SJCRH30 (cell line): ENCODE measurements at places on chromosomes 7 and 10.

- H3K27me3 ChIP-seq = no peaks in the 10 kb centered on the region
- no peak overlapping the region for H3K27ac ChIP-seq
- no peaks in the 10 kb centered on the region for H3K36me3 ChIP-seq
- no peak for DNase-seq
- no peak overlapping the region for H3K4me3 ChIP-seq
These were observed 137.4 kb upstream of the AKR1E2 start for GRCh38 chr10:4688601-4689000.

GRCh38 chr10:122642726-122643605, 56.7 kb downstream of the C10orf120 start:
- no peaks in the 10 kb centered on the region for H3K4me1 ChIP-seq
- no peak overlapping the region for H3K27ac ChIP-seq
- H3K36me3 ChIP-seq = no peaks in the 10 kb centered on the region
- DNase-seq = no peak
- no peaks in the 10 kb centered on the region for H3K27me3 ChIP-seq
- H3K4me3 ChIP-seq = no peak overlapping the region

DNA sequence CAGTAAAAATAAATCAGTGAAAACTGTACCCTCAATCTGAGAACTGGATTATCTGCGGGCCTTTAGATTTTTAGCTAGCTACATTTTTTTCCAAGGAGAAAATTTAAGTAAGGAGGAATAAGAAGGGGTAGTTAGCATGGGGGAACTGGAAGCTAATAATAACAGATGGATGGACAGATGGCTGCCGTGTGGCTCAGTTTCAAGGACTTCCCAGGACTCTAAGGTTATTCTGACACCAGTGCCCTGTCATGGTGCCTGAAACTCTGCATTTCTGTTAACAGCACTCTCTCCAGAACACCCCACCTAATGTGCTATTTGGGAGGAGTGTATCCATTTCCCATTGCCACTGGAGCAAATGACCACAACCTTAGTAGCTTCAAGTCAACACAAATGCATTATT, 75.7 kb upstream of the PDE1C start:
- DNase-seq = no peak
- H3K27me3 ChIP-seq = no peaks in the 10 kb centered on the region
- no peak overlapping the region for H3K27ac ChIP-seq
- H3K4me3 ChIP-seq = no peak overlapping the region
- H3K4me1 ChIP-seq = peaks cover 4% of the 10 kb centered on the region; the same call in 1 of the 2 replicates
- no peaks in the 10 kb centered on the region for H3K36me3 ChIP-seq

DNA sequence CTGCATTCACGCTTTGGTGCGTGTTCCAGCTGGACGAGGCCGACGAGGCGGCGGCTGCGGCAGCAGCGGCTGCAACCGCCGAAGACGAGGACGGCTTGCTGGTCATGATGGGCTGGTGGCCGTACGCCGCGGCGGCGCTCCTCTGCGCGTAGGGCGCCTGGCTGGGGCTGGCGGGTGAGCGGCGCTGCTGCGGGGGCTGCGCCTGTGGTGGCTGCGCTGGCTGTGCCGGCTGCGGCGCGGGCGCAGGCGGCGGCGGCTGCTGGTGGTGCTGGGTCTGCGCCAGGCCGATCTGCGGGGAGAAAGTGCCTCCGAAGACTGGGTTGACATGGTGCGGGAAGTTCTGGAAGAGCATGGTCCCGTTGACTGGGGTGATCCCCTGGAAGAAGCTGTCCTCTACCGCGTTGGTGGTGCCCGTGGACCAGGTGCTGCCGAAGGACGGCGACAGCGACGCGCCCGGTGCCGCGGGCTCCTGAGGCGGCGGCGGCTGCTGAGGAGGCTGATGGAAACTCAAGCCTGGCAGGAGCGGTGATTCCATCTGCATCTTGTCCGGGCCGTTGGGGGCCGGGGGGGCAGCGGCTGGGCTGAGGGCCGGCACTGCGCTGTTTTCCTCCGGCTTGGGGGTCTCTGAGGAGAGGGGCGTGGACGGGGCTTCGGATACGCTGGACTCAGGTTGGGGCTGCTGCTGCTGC, 51.1 kb downstream of the CPEB3 start:
- no peak overlapping the region; the same call in 1 of the 2 replicates for H3K27ac ChIP-seq
- H3K4me3 ChIP-seq = peak overlapping the region; percentile 69
- peak; percentile 2 for DNase-seq
- H3K4me1 ChIP-seq = no peaks in the 10 kb centered on the region
- H3K27me3 ChIP-seq = no peaks in the 10 kb centered on the region
- no peaks in the 10 kb centered on the region for H3K36me3 ChIP-seq

DNA sequence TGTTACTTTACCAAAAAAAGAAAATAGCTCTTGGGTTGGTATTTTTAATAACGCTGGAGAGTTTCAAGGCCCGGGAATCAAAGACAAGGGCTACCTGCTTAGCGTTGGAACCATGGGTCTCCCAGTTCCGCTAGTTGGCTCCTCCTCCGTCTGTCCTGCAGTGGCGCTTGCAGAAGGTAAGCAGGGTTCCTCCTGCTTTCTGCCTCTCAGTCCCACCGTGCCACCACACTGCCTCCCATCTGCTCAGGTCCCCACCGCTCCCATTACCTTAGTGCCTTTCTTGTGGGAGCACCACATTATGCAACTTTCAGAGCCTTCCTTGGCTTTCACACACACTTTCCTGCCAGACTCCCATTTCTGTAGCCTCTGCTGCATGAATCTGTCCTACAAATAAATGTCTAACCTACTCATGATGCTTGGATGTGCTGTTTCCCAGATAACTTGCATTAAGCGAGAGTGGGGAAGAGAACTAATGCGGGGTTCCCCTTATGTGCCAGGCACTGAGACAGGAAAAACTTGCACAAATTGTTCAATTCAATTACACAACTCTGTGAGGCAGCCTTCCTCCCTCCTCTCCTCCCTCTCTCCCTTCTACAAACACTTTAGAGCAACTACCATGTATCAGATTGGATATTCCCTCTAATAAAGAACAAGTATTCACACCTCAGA, 124.5 kb downstream of the AOAH start:
- no peaks in the 10 kb centered on the region; the same call in 1 of the 2 replicates for H3K36me3 ChIP-seq
- no peaks in the 10 kb centered on the region for H3K27me3 ChIP-seq
- peaks cover 3% of the 10 kb centered on the region; the same call in 1 of the 2 replicates for H3K4me1 ChIP-seq
- H3K4me3 ChIP-seq = no peak overlapping the region

- no peak overlapping the region for H3K4me3 ChIP-seq
- peak overlapping the region; percentile 59 for H3K27ac ChIP-seq
- peaks cover 22% of the 10 kb centered on the region for H3K4me1 ChIP-seq
- H3K27me3 ChIP-seq = no peaks in the 10 kb centered on the region
- DNase-seq = no peak
- H3K36me3 ChIP-seq = no peaks in the 10 kb centered on the region
These were observed 179.5 kb upstream of the ITGB1 start for GRCh38 chr10:33137356-33138005.

GRCh38 chr10:131450216-131450765, 138.8 kb upstream of the TCERG1L start:
- DNase-seq = no peak
- H3K27me3 ChIP-seq = no peaks in the 10 kb centered on the region
- no peaks in the 10 kb centered on the region for H3K36me3 ChIP-seq

GRCh38 chr10:128211953-128212727, 85.9 kb upstream of the MKI67 start:
- peak; percentile 56 for DNase-seq
- H3K27me3 ChIP-seq = no peaks in the 10 kb centered on the region
- H3K4me3 ChIP-seq = no peak overlapping the region
- H3K36me3 ChIP-seq = no peaks in the 10 kb centered on the region
- H3K27ac ChIP-seq = no peak overlapping the region
- H3K4me1 ChIP-seq = no peaks in the 10 kb centered on the region
